ENCODE measurements at places on chromosomes 2 and 18.

DNA sequence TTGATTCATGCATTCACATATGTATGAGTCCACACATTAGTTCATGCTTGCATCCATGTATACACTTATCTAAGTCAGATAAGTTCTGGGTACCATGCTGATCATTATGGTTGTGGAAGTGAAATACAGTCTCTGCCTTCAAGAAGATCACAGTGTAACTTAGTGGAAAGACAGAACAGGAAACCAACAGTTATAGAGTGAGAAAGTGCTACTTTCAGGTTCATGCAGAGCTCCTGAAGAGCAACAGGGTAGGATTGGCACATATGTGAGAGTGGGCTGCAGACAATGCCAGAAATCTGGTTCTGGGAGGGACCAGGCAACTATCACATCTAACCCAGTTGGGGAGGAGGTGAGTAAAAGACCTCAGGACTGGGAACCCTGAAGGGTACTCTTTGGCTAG, 35.4 kb upstream of the PGAP1 start:
- peak; percentile 5 for DNase-seq

DNA sequence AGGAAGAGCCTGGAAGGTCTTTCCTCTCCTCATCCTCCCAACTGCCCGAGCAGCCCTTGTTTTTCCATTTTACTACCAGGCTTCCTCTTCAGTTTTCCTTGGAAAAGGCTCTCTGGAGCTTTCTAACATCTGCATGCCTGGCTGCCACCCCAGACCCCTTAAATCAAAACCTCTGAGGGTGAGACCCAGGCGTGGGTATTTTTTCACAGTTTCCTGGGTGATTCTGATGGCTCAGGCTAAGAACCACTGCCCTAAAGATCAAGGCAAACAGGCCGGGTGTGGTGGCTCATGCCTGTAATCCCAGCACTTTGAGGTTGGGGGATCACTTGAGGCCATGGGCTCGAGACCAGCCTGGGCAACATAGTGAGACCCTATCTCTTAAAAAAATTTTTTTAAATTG, 35.4 kb downstream of the EMILIN2 start:
- DNase-seq = no peak

DNA sequence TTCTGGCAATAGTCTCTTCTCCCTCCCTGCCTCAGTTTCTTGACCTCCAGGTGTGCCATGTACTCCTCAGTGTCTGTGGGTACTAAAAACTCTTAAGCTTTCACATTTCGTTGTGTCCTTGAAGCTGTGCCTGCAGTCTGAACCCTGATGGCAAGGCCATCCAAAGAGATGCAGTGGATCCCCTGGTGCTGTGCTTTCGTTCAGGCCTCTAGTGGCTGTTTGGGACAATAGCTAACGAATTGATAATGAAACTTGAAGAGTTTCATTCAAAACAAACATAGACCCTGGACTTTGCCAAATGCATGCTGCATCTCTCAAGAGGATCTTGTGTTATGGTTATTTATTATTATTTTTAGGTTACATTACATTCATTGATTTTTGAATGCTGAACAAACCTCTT, 523.1 kb upstream of the FSIP2 start:
- DNase-seq = no peak

DNA sequence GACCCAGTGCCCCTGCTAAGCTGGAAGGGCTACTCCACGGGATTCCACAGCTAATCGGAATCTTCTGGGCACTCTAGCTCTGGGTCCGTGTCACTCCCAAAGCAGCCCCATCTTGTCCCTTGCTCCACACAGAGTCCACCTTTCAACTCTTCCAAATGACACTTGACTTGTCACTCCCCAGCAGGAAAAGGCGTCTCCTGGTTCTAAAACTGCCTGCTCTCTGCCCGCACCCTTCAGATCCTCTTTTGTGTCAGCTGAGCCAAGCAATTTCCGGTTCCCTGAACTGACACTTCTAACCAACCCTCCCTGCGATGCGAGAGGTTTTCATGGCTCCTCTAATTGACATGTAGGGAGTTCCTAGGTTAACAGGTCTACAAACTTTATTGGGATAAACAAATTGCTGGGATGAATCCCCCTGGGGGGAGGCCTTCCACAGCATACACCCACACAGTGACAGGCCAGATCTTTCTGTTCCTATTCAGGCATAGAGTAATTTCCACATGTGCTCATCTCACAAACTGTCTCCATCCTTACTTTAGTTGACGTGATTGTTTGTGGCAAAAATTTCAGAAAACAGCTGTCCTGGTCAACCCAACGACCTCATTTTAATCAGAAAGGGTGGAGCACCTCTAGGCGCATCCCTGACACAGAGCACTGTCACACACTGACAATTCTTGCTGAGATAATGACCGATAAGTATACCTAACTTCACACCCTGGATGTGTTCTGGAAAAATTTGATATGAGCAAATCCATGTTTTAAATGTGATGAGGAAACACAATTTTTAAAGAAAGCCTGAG, 104.9 kb downstream of the RBMS1 start:
- DNase-seq = no peak

DNA sequence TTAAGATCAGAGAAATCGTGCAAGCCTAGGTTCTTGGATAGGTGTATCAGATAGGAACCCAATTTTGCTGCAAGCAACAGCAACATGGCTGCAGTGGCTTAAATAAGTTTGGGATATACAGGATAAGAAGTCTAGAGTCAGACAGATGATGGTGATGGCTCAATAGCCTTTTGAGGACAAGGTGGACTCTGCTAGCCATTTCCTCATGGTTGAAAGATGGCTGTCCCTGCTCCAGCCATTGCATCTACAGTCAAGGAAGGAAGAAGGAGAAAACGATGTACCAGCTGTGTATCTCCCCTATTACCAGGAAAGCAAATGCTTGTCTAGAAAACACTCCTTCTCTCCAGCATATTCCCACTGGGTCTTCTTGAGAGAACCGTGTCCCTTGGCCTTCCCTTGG, 30.1 kb upstream of the CAB39 start:
- DNase-seq = no peak

DNA sequence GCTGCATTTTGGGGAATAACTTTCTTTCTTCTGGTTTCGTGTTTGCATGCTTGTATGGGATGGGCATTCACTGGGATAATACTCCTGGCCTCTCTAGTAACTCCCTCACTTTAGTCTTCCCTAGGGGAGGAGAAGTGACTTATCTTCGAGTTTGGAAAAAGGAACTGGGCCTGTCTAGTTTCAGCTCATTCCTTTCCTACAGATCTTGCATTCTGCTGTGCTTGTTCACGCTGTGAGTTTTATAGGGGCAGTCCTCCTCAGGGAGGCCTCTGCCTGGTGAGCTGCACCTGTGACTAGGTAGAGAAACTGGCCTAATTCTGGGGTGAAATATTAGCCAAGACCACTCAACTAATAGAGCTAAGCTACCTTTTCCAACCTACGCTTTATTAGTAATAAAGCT, 50.9 kb downstream of the PHLPP1 start:
- no peak for DNase-seq

DNA sequence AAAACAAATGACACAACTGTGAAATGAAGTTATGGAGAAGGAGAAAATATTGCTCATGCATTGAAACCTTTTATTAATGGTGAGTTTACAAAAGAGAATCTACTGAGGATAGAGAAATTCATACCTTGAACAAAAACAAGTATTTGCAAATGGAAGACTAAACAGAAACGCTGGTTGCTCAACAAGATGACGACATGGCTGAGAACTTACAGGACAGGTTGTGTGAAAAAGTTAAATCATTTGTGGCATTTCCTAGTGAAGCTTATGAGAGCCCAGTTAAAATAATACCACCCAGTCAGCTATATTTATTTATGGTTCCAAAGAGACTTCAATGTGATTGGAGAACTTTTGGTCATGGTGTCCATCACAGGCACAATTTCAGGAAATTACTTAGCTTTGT, 148.6 kb upstream of the PKDCC start:
- no peak for DNase-seq

- no peak for DNase-seq
Observed at GRCh38 chr2:54139210-54139609, 23.8 kb downstream of the ACYP2 start.

- no peak for DNase-seq
Observed at GRCh38 chr18:10148189-10148929, 234.5 kb downstream of the VAPA start.

GRCh38 chr18:37286801-37287200, 278.8 kb downstream of the CELF4 start:
- DNase-seq = no peak

- no peak for DNase-seq
Observed at GRCh38 chr2:63875559-63876245, 34.0 kb downstream of the UGP2 start.

GRCh38 chr18:52341103-52341432, 1.1 kb downstream of the DCC start:
- DNase-seq = no peak

- DNase-seq = no peak
Observed at GRCh38 chr2:179746981-179747380, 114.4 kb downstream of the ZNF385B start.

- no peak for DNase-seq
Observed at GRCh38 chr2:85257359-85257969, 70.3 kb downstream of the TGOLN2 start.

GRCh38 chr18:49618742-49619681, 57.2 kb downstream of the LIPG start:
- no peak for DNase-seq

DNA sequence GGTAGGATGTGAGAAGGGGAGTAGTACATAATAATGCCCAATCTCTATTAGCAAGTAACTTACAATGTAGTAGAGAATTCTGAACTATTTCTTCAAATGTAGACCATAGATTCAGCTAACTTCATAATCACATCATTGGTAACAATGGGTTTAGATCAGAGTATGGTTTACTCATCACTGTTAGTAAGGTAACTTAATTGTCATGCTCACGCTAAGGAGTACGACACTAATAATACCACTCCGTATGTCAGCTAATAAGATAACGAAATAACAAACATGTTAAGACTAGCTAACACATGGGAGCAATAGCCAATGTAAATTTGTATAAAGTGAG, 56.4 kb upstream of the CCDC141 start:
- DNase-seq = no peak

- no peak for DNase-seq
Observed at GRCh38 chr2:3078684-3079083, 298.9 kb downstream of the EIPR1 start.

DNA sequence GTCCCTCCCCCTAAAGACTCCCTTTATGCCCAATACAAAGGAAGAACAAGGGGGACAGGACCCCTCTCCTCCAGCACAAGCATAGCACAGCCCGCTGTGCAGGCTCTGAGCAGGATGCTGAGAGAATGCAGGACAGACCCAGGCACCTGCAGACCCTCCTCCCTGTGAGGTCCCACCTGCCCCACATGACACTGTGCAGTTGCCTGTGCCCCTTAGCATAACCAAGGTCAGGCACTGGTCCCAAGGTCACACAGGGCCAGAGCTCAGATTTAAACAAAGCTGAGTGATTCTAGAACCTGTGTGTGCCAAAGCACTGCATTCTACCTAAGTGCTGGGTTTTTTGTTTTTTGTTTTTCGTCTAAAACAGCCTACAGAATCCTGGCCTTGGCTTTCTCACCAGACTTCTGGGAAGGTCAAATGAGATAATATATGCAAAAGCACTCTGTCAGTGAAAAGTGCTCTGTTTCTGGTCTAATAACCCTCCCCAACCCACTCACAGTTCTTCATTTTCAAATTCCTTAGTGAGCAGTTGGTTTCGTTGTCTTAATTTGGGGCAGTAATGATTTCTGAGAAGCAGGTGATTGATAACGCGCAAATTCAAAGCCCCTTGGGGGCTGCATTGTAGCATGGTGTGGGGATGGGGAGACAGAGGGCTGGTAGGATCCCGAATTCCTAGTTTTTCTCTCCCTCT, 125.7 kb downstream of the KCTD1 start:
- no peak for DNase-seq

GRCh38 chr2:51027442-51027841, 4.5 kb downstream of the NRXN1 start:
- no peak for DNase-seq

DNA sequence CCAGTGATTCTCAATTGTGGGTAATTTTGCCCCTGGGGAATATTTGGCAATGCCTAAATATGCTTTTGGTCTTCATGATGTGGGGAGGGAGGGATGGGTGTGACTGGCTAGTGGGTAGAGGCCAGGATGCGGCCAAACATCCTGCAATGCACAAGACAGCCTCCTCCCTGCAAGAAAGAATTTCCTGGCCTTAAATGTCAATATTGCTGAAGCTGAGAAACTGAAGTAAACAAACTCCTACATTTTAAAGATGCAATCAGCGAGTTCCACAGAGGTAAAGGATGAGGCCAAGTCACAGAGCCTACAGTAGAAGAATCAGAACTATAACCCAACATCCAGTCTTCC, 272.9 kb upstream of the EPHA4 start:
- no peak for DNase-seq

DNA sequence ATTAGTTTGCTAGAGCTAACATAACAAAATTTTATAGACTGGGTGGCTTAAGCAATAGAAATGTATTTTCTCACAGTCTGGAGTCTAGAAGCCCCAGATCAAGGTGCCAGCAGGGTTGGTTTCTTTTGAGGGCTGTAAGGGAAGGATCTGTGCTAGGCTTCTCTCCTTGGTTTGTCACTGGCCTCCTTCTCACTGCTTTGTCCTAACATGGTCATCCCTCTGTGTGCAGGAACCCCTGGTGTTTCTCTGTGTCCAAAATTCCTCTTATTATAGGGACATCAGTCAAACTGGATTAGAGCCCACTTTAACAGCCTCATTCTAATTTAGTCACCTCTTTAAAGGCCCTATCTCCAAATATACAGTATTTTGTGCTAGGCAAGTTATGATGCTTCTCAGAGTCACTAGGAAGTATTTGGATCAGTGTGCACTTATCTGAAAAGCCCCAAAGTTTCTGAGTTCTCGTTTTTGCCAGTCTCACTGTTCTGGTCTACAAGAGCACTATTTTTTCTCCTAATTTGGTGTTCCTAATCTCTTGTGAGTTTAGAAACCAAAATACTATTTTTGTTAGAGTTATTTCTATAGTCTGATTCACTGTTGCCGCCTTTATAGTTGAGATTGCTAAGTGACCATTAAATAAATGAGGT, 29.0 kb downstream of the ZC3H6 start:
- no peak for DNase-seq

DNA sequence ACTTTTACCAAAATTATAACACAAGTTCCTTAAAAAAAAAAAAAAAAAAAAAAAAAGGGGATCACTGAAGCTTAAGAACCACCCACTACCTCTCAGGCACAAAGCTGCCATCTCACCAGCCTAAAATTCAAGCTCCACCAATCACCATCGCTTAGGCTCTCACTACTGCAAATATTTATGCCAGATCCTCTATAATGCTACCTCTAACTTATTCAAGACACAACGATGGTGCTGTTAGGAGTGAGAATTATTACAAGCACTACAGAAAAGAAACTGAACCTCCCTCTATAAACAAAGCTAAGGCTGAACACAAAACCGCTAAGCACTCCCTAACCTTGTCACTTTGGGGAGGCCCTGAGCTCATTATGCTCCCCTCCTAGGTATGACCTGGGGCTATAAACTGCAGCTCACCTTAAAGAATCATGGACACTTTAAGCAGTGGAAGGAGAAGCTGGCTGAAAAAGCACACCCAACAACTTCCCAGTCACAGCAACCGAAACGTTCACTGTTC, 3.6 kb downstream of the FZD5 start:
- no peak for DNase-seq

GRCh38 chr18:58699551-58699950, 28.3 kb downstream of the MALT1 start:
- no peak for DNase-seq

GRCh38 chr2:237201461-237202287, 116.0 kb downstream of the COPS8 start:
- no peak for DNase-seq

GRCh38 chr18:21444465-21445212, 155.9 kb downstream of the ESCO1 start:
- DNase-seq = peak; percentile 14

- DNase-seq = no peak
Observed at GRCh38 chr2:230905448-230906421, 19.3 kb downstream of the GPR55 start.

Data from GM12891 (cell line).